ENCODE measurements at places on chromosomes 5 and 9. TPM values are rescaled to one million over a fixed set of nuclear protein-coding genes. Genes with fewer than 3 reads are reported as not detected.
A peak's percentile ranks its signal among the peaks of the same experiment; 100 is the strongest.

GRCh38 chr5:130689831-130690230, 475.2 kb downstream of the HINT1 start:
- no peak for DNase-seq

Gene LPAR1
- total RNA-seq: 39.2 TPM

DNA sequence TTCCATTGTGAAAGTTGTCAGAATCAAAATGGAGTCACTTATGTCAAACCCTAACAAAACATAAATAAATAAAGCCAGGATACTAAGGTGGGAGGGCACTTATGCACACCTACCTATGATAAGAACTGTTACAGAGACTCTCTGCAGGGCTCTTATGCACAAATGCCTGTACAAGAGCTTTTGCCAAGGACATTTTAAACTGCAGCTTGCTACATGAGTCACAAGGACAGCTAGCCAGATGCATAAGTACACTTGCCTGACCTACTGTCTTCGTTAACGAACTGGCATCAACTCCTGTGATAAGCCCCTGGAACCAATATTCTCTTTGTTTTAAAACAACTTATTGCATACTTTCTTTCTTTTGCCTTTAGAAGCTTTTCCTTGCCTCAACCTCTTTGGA, 152.9 kb upstream of the SPEF2 start:
- no peak for DNase-seq

DNA sequence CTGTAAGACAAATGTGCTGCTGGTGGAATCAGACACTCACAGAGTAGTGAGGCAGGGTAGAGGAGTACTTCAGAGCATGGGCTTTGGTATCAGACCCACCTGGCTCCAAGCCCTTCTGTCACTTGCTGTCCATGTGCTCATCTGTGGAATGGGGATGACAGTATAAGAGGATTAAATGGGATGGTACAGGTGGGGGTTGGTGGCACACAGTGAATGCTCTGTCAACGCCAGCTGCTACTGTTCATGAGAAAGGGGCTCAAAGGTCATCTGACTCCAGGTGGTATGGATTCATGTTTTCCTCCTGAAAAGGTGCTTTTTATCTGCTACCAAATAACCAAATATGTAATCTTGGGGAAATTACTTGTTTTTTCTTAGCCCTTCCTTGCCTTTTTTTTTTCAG, 23.0 kb upstream of the PPARGC1B start:
- DNase-seq: no peak

- DNase-seq: peak; percentile 36
Measured at GRCh38 chr9:88476491-88477271, 58.3 kb upstream of the NXNL2 start.

- no peak for DNase-seq
Measured at GRCh38 chr5:172841256-172841655, 7.2 kb downstream of the ERGIC1 start.

GRCh38 chr5:110878115-110878514, 139.3 kb downstream of the SLC25A46 start:
- DNase-seq: no peak

DNA sequence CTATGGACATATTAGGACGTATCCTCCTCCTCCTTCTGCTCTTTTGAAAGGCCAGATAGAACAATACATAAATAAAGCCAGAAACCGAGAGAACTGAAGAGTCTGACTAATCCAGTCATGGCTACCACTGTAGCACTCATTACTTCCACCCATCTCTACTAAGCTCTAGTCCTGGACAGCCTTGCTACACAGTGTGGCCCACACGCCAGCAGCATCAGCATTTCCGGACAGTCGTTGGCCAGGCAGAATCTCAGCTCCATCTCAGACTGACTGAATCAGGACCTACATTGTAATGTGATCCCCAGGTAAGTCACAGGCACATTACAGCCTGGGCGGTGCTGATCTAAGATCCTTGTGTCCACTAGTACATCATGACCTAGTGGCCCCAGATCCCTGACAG, 182.9 kb downstream of the DRD1 start:
- DNase-seq: no peak

- no peak for DNase-seq
Measured at GRCh38 chr9:16031486-16031885, 478.6 kb downstream of the CCDC171 start.

Gene OSTF1
- total RNA-seq: 27.7 TPM

Gene DDX4
- not detected for total RNA-seq

Gene LCN15
- not detected for total RNA-seq

DNA sequence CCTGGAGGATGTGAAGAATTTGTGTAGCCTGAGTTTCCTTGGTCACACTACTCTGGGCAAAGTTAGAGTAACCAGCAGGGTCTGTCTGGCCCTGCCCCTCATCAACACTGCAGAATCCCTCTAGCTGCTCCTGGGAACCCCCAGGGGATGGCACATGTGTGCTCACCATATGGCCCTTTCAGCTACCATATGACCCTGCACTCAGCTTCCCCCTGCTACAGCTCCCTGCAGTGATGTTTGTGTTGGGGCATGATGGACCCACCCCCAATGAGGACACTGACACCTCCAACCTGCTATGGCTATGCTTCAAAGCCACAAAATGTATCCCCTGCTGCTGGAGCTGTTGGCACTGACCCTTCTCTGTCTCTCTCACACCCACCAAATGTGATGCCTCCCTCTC, 152.7 kb downstream of the SNX18 start:
- DNase-seq: no peak

- DNase-seq: no peak
Measured at GRCh38 chr9:128636556-128637530, 19.8 kb downstream of the DYNC2I2 start.

Gene PCDHA1
- 0.09 TPM for total RNA-seq

DNA sequence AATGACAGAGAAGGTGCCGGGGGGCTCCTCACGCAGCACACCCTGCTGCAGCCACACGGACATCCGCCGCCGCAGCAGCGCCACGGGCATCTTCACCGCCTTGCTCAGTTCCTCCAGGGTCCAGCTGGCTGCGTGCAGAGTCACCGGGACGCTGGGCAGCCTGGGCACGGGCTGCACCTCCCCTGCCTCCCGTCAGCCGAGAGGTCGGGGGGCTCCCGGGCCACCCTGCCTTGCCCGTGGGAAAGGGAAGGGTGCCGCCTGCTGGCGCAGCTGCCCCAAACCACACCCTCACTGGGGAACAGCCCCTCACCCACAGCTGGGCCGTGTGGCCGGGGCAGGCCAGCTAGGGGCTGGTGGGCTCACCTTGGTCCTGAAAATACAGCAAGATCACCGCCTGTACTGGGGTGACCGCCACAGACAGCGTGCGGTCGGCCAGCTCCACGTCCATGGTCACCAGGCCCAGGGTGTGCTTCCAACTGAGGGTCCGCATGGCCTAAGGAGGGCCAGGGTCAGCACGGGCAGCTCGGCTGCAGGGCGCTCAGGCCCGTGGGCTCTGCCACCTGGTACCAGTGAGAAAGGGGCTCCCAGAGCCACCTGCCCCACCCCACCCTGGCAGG, 3.6 kb upstream of the TMEM210 start:
- no peak for DNase-seq
